CD4-positive, alpha-beta T cell treated with Interleukin-15 for 1 hour (primary cell): ENCODE measurements at places on chromosomes 6 and 20.

GRCh38 chr6:8014947-8015346 is 49.2 kb downstream of the BLOC1S5 start:
- DNase-seq = no peak

DNA sequence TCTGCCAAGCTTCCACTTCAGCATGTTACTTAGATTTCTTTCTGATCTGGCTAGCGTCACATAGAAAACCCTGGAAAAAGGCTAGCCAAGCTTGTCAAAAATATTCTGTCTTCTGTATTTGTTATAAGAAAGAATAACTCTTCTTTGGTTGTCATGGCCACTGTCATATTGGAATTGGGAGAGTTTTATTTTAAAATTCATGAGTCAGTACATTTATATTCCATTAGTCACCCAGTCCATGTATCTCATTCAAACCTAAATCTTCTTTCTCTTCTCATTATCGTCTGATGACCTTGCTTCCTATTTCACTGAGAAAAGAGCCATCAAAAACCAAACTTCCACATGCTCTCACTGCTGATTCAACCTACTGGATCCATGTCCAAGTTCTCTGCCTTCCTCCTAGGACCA is 65.7 kb downstream of the EPM2A start:
- DNase-seq = no peak

DNA sequence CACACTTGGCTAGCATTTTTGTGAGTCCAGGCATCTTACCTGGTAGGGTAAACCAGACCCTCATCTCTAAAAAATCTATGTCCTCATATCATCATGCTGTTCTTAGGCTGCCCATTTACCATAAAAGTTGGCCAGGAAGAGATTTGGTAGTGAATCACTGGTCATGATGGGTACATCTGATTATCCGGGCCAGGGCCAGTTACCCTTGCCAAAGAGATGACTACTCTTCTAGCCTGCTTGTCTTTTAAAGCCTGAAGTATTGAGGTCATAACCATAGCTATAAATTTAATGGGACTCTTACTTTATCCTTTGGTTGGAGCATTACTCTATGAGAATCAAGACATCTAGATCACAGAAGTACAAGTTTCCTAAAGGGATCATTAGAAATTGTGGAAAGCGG is 276.8 kb downstream of the TENT5A start:
- DNase-seq = no peak

DNA sequence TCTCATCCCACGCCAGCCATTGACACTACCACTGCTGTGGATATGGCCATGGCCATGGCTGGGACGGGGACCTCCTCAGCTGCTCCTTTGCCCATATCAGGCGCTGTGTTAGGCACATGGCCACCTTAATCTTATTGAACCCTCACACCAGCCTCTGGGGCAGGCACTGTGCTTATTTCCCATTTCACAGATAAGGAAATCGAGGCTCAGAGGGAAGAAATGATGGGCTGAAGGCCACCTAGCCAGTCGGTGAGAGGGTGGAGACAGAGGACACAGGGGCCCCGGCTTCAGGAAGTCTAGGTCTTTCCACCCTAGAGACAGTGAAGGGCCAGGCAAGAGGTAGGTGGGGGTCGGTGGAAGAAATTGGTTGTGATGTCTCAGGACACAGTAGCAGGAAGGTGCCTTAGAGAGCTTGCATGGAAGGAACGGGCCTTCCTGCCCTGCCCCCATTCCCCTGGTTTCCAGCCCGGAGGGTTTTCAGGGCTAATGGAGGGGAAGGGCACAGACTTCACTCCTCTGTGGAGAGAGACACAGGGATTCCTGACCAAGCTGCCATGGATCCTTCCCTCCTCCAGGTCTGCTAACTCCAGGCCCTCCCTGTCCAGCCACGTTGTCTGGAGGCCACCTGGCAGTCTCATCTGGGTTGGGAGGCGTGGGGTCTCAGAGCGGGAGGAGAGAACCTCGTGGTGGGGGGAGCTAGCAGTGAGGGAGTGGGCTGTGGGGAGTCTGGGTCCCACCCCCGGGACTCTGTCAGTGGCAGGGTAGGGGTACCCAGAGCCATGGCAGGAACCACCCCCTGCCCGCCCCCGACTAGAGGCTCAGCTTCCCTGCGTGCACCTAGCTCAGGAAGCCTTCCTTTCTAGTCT is 120.4 kb downstream of the VEGFA start:
- no peak for DNase-seq

DNA sequence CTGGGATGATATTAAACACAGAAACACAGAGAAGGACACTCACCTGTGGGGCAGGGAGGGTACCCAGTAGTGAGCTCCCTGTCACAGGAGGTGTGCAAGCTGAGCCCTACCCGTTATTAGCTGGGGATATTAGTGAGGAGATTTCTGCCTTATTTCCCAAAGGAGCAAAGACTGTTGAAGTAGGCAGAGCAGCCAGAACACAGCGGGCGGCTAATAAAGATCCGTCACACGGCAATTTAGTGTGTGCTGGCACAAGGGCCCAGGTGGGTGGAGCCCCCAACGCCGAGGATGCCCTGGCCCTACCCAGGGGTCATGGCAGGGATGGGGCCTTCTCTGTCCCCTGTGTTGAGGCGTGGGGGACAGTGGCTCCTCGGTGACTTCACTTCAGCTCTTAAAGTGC is 8.3 kb downstream of the VSTM2L start:
- DNase-seq = no peak

GRCh38 chr6:51574040-51574439 is 513.4 kb downstream of the PKHD1 start:
- DNase-seq = no peak

- DNase-seq = no peak
Measured at GRCh38 chr6:106063448-106063850, 22.7 kb upstream of the PRDM1 start.

GRCh38 chr6:49528571-49528970 is 21.9 kb upstream of the C6orf141 start:
- no peak for DNase-seq

DNA sequence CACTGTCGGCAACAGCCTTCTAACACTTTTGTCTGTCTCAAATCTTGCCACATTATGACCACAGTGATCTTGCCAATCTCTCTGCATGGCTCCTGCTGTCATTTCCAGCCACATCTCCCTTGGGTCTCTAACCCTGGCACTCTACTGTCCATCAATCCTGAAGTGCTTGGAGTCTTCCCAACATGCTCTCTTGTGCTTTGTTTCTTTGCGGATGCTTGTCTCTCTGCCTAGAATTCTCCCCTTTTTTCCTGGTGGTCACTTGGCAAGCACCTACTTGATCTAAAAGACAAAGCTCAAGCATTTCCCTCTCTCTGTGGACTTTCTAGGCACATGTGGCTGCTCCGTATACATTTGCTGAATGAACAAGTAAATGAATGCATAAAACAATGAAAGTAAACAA is 290.7 kb upstream of the MAP3K7 start:
- no peak for DNase-seq

DNA sequence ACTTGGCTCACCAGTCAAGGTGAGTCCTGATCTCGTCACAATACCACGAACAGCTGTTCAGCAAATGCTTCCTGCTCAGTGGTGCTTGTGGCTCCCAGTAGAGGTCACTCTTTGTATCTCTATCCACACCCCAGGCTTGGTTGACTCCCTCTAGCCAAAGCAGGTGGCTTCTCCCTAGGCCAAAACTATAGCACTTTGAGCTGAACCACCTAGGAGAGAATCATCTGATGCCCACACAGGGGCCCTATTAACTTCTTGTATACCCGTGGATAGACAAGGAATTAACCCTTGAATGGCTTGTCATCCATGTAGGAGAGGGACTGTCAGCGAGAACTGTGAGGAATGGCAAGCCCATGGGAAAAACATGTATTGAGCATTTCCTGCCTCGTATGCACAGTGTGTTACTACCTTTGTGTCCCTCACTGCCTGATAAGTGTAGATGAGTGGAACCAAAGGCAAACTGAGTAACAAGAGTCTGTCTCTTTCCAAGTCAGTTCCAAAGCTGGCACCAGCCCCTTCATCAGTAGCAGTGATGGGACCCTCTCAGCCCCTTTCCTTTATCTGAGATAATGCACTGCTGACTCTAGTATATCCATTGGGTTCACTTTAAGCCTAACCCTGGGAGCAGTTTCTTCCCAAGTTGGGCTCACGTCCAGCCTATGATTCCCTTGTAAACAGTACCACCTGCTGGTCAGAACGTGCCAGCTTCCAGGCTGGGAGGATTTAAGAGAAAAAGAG is 42.5 kb downstream of the EIF2S2 start:
- peak; percentile 52 for DNase-seq

DNA sequence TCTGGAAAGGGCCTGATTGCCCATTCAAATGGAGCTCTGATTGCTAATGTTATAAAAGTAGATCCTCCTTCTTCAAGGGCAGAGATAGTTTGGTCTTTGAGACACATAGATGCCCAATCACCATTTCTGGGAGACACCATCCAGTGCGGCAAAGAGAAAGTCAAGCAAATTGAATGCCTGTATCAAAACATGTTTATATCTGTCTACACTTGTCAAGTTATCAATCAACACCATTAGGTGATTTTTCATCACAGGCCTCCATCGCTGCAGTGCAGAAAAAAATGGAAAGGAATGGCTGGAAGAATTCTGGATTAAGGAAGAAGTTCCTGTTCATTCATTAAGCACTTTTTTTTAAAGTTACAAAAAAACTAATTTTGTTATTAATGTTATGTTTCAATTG is 54.8 kb upstream of the ZFP64 start:
- no peak for DNase-seq

- DNase-seq = no peak
Measured at GRCh38 chr20:51419646-51420045, 122.9 kb downstream of the NFATC2 start.

DNA sequence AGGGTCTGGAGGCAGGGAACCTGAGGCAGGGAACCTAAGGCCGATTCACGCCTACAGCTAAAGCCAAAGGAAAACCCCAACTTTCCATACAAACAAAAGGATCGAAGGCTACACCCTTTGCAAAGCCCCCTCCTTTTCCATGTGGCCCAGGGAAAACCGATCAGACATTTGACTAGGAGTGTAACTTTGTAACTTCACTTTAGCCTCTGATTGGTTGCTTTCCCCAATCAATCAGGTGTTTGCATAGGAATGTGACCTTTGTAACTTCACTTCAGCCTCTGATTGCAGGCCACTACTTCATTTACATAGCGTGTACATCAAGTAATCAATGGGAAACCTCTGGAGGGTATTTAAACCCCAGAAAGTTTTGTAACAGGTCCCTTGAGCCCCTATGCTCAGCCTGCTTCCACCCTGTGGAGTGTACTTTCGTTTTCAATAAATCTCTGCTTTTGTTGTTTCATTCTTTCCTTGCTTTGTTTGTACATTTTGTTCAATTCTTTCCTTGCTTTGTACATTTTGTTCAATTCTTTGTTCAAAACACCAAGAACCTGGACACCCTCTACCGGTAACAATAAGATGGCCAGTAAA is 43.3 kb downstream of the CHD6 start:
- DNase-seq = no peak

GRCh38 chr6:44022671-44023352 is 104.4 kb downstream of the MRPL14 start:
- no peak for DNase-seq

DNA sequence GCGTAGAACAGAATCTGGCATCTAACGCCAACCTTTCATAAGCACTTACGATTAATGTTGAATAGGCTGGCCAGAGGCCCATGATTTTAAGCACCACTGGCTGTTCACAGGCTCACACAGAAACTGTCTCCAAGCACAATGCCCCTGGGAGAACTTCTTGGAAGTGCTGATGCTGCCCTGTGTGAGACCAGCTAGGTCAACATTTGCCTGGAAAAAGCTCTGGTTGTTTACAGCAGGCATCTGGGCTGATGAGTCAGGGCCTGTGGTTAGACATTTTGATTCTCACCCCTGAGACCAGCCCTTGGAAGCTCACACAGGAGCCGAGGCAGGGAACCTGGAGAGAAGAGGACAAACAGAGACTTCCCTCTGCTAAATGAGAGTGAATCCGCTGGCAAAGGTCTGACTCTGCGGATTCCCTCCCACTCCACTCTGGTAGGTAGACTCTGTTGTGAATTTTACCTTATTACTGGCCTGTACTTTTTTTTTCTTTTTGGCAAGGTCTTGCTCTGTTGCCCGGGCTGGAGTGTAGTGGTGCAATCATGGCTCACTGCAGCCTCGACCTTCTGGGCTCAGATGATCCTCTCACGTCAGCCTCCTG is 6.8 kb upstream of the SULF2 start:
- DNase-seq = no peak

GRCh38 chr6:118295336-118295735 is 252.8 kb upstream of the PLN start:
- no peak for DNase-seq

- DNase-seq = no peak
Measured at GRCh38 chr6:30112402-30112994, 392 bp downstream of the TRIM31 start.

GRCh38 chr6:167475947-167476346 is 151.1 kb downstream of the TTLL2 start:
- no peak for DNase-seq

GRCh38 chr20:63105211-63106107 is 98.7 kb upstream of the BHLHE23 start:
- no peak for DNase-seq

DNA sequence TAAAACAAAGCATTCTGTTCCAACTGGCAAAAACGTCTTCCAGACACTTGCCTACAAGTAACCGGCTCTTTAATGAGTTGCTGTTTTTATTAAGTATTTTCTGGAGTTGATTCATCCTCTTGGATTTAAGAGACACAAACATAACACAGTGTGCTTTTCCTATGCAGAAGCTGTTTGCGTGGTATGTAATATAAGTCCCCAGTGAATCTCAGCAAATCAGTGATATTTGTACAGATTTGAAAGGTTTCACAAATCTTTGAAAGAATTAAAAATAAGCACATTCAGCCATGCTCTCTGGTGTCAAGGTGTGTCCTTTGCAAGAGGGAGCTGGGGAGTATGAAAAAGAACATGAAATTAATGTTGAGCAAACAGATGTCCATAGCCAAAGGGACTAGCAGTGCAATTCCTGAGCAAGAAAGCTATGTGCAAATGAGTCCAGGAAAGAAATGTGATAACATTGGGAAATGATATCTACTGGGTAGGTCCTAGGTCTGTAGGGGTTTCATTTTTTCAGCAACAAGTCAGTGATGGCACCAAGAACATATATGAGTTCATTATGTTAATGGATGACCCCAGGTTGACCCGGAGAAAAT is 170.1 kb upstream of the PHACTR1 start:
- no peak for DNase-seq

DNA sequence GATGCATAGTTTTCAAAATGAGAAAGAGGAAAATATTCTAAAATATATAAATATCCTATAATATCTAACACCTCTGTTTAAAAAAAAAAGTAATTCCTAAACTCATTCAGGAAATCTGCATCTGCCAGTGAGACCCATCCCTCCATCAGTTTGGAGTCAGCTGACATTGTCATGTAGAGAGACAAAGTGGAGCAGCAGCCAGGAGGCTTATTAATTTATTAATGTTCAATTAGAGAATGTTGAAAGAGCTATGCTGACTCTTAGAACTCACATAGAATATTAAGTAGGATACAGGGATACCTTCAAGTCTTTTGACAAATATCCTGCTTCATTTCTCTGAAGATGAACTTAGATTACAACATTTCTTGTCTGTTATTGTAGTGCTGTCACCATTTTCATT is 12.8 kb upstream of the PERP start:
- no peak for DNase-seq

GRCh38 chr6:154139892-154140291 is 100.9 kb downstream of the OPRM1 start:
- DNase-seq = peak; percentile 64

- DNase-seq = no peak
Measured at GRCh38 chr6:71544028-71544427, 255.4 kb downstream of the OGFRL1 start.

GRCh38 chr20:1434571-1435336 is 31.9 kb downstream of the NSFL1C start:
- DNase-seq = peak; percentile 77

- no peak for DNase-seq
Measured at GRCh38 chr20:18165553-18165952, 27.9 kb downstream of the KAT14 start.
